ENCODE measurements at places on chromosomes 3 and 15. TPM values are rescaled to one million over a fixed set of nuclear protein-coding genes. Genes with fewer than 3 reads are reported as not detected.

DPPA4 gene
- 0.37 TPM for total RNA-seq

- H3K27ac ChIP-seq = no peak overlapping the region
- peaks cover 18% of the 10 kb centered on the region for H3K27me3 ChIP-seq
- no peaks in the 10 kb centered on the region for H3K36me3 ChIP-seq
- H3K4me1 ChIP-seq = peaks cover 13% of the 10 kb centered on the region
- no peak for DNase-seq
These were observed 13.2 kb upstream of the BCL6 start for GRCh38 chr3:187758318-187758955.

GRCh38 chr3:190514413-190515153 lies 698 bp downstream of the IL1RAP start:
- H3K27ac ChIP-seq = no peak overlapping the region
- H3K4me1 ChIP-seq = peaks cover 52% of the 10 kb centered on the region
- H3K36me3 ChIP-seq = peaks cover 5% of the 10 kb centered on the region
- peak; percentile 43 for DNase-seq
- H3K27me3 ChIP-seq = no peaks in the 10 kb centered on the region

DNA sequence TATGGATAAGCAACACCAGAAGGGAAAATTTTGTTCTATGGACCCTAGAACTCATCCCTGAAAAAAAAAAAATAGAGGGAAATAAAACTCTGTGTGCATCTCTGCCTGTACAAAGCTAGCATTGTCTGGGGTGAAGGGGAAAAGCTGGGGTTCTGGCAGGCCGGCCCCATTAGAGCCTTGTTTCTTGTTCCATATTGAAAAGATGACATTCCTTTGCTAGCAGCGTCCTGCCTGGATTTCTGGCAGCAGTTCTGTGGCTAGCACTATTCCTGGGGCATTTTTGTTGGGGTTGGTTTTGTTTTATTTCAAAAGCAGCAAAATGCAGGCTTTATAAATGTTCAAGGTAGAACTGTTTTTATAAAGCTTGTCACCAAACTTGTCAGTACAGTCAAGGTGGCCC lies 45.2 kb downstream of the RARB start:
- no peak overlapping the region for H3K27ac ChIP-seq
- no peaks in the 10 kb centered on the region for H3K27me3 ChIP-seq
- DNase-seq = no peak
- no peaks in the 10 kb centered on the region for H3K36me3 ChIP-seq
- H3K4me3 ChIP-seq = no peak overlapping the region

GRCh38 chr3:124886168-124887056 lies 753 bp downstream of the ITGB5 start:
- no peak overlapping the region for H3K27ac ChIP-seq
- peaks cover 64% of the 10 kb centered on the region for H3K27me3 ChIP-seq
- DNase-seq = peak; percentile 45
- H3K4me3 ChIP-seq = peak overlapping the region; percentile 49
- H3K4me1 ChIP-seq = no peaks in the 10 kb centered on the region
